ENCODE measurements at places on chromosomes 6 and 20.

- DNase-seq, result no peak
Measured at GRCh38 chr20:18176318-18176785, 38.7 kb downstream of the KAT14 start.

- DNase-seq, result no peak
Measured at GRCh38 chr20:2873747-2874041, 413 bp downstream of the PTPRA start.

DNA sequence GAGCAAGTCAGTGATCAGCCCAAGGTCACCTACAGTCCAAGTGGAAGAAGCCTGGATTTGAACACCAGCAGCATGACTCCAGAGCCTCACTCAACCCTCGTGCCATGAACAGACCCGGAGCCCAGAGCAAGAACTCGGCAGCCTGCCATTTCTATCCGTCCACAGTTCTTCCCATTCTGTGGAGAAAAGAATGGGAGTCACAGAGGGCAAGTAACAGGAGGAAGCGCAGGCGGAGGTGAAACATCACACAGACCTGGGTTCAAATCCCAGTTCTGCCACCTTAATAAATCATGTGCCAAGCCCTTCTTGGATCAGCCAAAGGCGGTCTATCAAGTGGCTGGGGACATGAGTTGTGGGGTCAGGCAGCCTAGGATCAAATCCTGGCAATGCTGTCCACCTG, 4.3 kb downstream of the PREX1 start:
- no peak for DNase-seq

DNA sequence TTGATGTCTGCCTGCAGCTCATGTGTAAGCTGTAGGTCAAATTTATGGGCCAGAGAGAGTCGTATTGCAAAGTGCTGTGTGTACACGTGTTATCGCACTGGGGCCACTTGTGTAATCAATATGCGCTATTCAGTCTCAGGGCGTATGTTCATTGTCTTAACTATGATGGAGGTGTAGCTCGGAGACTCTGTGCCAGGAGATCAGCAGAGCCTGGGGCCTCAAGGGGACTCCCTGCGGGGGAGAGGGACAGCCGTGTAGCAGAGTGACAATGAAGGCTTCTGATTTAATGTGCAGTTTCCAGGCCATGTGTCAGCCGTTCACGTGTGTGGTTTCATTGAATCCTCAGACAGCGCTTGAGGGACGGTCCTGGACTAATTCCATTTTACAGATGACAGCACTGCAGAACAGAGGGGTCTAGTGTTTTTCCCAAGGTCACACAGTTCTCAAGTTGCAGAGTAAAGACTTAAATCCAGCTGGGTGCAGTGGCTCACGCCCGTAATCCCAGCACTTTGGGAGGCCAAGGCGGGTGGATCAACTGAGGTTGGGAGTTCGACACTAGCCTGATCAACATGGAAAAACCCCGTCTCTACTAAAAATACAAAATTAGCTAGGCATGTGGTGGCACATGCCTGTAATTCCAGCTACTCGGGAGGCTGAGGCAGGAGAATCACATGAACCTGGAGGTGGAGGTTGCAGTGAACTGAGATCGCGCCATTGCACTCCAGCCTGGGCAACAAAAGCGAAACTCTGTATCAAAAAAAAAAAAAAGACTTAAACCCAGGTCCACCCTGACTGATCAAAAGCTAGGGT, 242.5 kb downstream of the PREX1 start:
- DNase-seq, result no peak

GRCh38 chr6:36345681-36346466, 9.2 kb upstream of the BNIP5 start:
- DNase-seq, result no peak

- DNase-seq, result no peak
Measured at GRCh38 chr6:135196739-135197510, 15.8 kb downstream of the MYB start.

DNA sequence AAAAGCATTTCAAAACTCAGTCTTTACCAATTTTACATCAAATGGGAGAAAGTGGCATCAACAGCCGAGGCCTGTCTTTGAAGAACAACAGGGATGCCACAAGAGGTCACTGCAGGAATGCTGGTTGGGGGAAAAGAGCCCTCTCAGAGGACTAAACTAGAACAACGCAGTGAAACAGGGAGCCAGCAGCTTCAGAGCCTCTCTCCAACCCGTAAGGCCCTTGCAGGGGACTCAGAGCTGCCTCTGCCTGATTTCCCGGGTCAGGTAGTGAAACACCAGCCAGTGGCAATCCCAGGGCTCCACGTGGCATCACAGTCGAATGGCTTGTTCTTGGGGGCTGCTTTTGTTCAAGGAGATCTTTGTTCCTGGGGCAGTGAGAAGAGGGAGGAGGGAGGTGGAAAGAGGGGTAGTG, 55.0 kb upstream of the KCNK16 start:
- DNase-seq, result peak; percentile 56

GRCh38 chr6:16810411-16810810, 49.2 kb upstream of the ATXN1 start:
- peak; percentile 9 for DNase-seq

GRCh38 chr20:40104959-40105358, 584.1 kb downstream of the MAFB start:
- no peak for DNase-seq

- no peak for DNase-seq
Measured at GRCh38 chr6:128412680-128413079, 107.7 kb downstream of the PTPRK start.

DNA sequence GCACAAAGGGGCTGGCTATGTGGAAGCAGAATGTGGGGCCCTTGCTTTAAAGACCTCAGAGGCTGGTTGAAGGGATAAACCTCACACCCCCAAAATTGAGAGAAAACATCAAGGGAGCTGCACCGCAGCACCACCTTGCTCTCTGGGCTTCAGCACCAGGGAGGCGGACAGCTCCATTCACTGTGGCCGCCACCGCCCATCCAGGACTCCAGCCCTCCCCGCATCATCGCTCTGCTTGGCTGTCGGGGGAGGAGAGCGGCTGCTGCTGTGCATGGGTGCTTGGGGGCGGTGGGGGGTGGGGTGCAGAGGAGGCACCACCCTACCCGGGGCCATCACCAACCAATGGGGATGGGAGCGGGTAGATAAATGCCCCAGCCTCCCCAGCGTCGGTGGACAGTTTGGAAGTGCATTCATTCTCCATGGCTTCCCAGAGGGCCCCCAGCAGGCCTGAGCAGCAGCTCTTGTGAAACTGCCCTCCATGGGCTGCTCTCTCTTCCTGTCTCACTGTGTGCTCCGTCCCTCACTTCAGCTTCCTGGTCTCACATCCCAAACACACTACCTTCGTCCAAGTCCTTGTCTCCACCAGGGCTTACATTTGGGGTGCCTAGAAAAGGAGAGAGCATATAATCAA, 75.7 kb upstream of the BHLHE23 start:
- peak; percentile 67 for DNase-seq

DNA sequence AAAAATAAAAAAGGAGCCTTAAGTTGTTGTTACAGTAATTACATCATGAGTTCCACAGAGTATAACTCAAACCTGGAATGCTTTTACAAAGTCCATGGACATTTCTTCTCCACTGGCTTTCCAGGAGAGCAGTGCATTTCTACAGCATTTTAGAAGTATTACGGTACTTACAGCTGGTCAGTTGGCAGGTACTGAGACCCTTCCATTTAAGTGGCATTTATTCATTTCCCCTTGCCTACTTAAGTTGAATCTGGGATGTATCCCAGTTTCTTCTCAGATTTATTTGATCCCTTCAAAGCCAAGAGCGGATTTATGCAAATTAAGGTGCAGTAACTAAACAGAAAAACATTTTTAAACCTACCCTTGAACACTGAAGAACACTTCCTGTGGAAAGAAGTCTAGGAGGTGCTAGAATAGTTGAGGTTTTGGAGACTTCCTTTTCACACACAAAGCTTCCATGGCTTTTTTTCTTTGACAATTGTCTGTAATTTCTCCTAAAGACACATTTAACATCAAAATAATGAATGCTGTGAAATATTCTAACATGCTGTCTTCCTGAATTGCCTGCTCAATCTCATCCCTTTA, 3.4 kb downstream of the PRDM13 start:
- no peak for DNase-seq

- DNase-seq, result no peak
Measured at GRCh38 chr6:146593986-146594385, 4.8 kb upstream of the ADGB start.

GRCh38 chr6:151239603-151240035, at the start of gene AKAP12:
Gene AKAP12, plus strand, starts transcription at chr6:151239967. Its CDS starts 596 bp downstream, at chr6:151240563.
- DNase-seq, result no peak

- DNase-seq, result no peak
Measured at GRCh38 chr20:51918561-51918960, 116.2 kb upstream of the SALL4 start.

DNA sequence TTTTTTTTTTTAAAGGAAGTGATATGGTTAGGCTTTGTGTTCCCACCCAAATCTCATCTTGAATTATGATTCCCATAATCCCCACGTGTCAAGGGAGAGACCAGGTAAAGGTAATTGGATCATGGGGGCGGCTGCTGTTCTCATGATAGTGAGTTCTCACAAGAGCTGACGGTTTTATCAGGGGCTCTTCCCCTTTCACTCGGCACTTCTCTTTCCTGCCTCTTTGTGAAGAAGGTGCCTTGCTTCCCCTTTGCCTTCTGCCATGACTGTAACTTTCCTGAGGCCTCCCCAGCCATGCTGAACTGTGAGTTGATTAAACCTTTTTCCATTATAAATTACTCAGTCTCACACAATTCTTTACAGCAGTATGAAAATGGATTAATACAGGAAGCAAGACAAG, 64.3 kb downstream of the ZFP64 start:
- DNase-seq, result no peak

GRCh38 chr20:19758501-19759331, 658 bp downstream of the RIN2 start:
- no peak for DNase-seq

- DNase-seq, result no peak
Measured at GRCh38 chr6:5279891-5280338, 18.6 kb downstream of the FARS2 start.

DNA sequence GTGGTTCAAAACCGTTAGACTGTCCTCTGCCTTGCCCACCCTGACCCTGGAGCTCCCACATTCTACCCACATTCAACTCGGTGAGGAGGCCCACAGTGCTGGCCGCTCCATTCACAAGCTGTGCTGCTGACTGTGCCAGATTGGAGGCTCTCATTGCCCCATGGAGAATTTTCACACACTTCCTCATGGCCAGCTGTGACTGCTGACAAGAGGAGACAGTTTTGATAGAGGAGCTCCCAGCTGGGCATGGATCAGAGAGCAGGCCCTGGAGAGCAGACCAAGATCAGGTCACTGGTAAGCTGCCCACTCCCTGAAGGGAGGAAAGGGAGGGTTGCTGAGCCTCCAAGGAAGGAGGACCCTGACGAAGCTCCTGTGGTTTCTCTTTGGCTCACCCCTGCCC, 246.1 kb upstream of the RIN2 start:
- no peak for DNase-seq

DNA sequence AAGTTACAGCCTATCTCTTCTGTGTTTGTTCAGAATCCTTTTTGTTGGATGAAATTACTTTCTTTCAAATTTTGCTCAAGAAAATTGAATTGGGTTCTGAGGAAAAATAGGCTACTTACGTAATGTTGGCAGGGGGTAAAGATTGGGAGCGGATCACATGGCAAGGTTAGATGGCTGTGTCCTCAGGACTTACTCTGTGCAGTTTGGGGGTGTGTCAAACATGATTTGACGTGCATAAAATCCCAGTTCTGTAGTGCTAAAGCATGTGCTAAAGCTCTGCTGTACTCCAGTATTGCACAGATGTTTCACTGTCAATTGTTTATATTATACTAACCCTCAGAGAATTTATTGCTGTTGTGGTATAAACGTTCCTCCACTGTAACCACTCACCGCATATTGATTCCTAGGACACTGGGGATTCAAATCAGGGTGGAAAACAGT, 2.6 kb downstream of the NT5E start:
- DNase-seq, result no peak

GRCh38 chr20:17587824-17588223, 17.9 kb downstream of the DSTN start:
- no peak for DNase-seq

DNA sequence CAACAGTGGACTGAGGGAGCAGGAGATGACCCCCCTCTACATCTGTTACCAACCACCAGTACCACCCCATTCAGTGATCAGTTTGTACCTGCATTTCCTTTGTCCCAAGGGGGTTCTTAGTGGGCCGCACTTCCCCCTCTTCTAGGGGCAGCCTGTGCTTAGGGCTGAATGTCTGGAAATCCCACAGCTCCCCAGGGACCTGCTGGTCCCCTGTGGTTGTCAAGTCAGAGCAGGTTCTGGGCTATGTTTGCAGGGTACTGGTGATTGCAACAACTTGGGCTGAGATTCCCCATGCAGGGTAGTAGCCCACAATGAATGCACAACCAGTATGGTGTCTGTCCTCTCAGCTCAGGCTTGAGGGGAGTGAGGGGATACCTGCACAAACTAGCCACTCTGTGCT, 39.7 kb upstream of the COL10A1 start:
- DNase-seq, result no peak

GRCh38 chr6:129577691-129578090, 132.3 kb downstream of the ARHGAP18 start:
- no peak for DNase-seq

GRCh38 chr6:86856379-86856778, 80.9 kb upstream of the HTR1E start:
- no peak for DNase-seq

- no peak for DNase-seq
Measured at GRCh38 chr6:167407239-167408064, 82.6 kb downstream of the TTLL2 start.

DNA sequence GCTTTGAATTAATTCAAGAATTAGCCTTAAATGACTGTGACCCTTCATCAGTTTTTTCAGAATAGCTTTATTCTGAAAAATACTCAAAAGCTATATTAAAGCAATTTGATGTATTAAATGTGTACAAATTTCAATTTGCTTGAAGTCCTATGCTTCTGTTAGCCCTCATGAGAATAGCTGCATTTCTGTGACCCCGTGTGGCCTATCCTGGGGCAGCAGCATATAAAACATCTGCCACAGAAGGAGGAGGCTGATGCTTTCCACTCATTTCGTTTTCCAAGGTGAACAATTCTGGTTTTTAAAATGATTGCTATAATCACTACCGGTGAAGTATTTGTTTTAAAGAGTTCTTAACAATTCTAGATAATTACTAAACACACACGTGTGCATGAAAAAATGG, 360.3 kb downstream of the BTBD9 start:
- no peak for DNase-seq

DNA sequence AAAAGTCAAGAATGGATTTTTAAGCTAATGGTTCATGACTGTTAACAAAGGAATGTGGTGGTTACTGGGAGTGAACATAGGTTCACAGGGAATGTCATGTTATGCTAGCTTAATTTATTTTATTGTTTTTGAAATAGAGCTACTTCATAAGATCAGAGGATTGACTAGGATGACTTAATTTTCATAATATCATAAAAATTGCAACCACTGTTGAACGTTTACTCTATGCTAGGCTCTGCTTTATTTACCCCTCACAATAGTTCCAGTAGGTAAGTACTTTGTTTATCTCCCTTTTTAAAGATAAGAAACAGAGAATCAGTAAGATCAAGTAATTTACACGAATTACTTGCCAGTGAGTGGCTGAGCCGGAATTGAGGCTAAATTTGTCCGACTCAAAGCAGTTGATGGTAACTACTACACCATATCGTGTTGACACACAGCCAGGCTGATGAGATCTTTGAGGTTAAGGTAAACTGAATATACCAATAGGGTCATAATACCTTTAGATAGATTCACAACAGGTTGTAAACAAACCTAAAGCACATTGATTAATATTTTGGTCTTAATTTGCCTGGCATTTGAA, 194.6 kb upstream of the CITED2 start:
- no peak for DNase-seq

- no peak for DNase-seq
Measured at GRCh38 chr20:47774131-47774777, 11.0 kb downstream of the SULF2 start.

- DNase-seq, result no peak
Measured at GRCh38 chr6:23277521-23278179, 708.3 kb downstream of the HDGFL1 start.
